ENCODE measurements at places on chromosomes 1 and 21.
A peak's percentile ranks its signal among the peaks of the same experiment; 100 is the strongest.

- DNase-seq: no peak
Observed at GRCh38 chr21:14690886-14691285, 144.8 kb upstream of the SAMSN1 start.

GRCh38 chr1:59505596-59506028 lies 208.7 kb downstream of the FGGY start:
- DNase-seq: no peak

GRCh38 chr1:85628791-85629531 lies 48.4 kb downstream of the CCN1 start:
- DNase-seq: no peak

- DNase-seq: no peak
Observed at GRCh38 chr1:206814716-206815341, 42.5 kb upstream of the IL10 start.

- DNase-seq: peak; percentile 79
Observed at GRCh38 chr1:31937300-31938183, 626 bp downstream of the PTP4A2 start.

GRCh38 chr1:197553281-197553680 lies 222.0 kb downstream of the DENND1B start:
- DNase-seq: no peak

GRCh38 chr1:58597076-58597475 lies 20.0 kb upstream of the TACSTD2 start:
- DNase-seq: no peak

Measured in activated T-cell treated with anti-CD3 and anti-CD28 coated beads for 4 hours (primary cell).